ENCODE measurements at places on chromosomes 3 and 15. TPM values are rescaled to one million over a fixed set of nuclear protein-coding genes. Genes with fewer than 3 reads are reported as not detected.

GRCh38 chr3:94115482-94115881 is 52.6 kb downstream of the NSUN3 start:
- no peak for DNase-seq

Gene ELL3
- polyA plus RNA-seq, result 23.1 TPM

Gene SPATA12
- not detected for polyA plus RNA-seq

GRCh38 chr15:33001926-33002325 is 192.6 kb downstream of the FMN1 start:
- no peak for DNase-seq

Gene FBXW12
- polyA plus RNA-seq, result not detected

GRCh38 chr3:127520993-127521392 is 69.5 kb downstream of the TPRA1 start:
- no peak for DNase-seq
